Psoas muscle (tissue), 8 donors: ENCODE measurements at places on chromosomes 3 and 15.

GRCh38 chr3:147939839-147940238, 530.7 kb downstream of the ZIC1 start:
- no peaks in the 10 kb centered on the region for H3K4me1 ChIP-seq
- no peak overlapping the region for H3K27ac ChIP-seq
- no peak for DNase-seq
- H3K27me3 ChIP-seq: no peaks in the 10 kb centered on the region

DNA sequence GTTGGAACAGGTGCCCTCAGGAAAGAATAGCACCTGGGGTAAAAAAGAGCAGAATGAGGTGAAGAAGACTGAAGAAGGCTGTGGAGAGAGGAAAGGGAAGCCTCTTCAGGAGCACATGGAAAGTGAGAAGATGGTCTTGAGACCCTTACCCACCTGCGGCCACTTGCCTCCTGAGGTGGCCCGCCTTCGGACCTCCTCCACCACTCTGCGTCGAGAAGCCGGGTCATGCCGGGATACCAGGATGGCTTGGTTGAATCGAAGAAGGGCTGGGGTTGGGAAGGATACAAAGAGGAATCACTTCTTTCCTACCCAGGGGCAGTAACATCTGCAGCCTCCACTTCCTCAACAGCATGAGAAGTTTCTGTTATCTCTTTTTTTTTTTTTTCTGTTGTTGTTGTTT, 3.0 kb downstream of the LPCAT4 start:
- no peaks in the 10 kb centered on the region for H3K27me3 ChIP-seq
- H3K27ac ChIP-seq: no peak overlapping the region
- peaks cover 9% of the 10 kb centered on the region for H3K4me1 ChIP-seq
- no peak for DNase-seq

DNA sequence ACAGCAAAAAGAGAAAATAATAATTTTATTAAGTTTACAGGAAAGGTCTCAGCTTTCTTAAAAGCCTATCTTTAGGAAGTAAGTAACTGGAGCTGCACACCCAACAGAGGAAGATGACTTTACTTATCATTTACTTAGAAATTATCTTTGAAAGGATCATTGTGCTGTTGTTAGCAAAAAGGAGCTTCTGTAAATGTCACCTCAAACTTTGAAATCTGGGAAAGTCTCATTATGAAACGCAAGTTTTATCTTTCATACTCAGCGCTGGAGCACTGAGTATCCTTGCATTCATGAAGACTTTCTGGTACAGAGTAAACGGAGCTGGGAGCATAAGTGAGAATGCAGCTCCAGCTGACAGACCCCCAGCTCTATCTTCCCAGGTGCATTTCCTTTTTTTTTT, 491.2 kb upstream of the TPRG1 start:
- no peak for DNase-seq
- no peak overlapping the region for H3K4me3 ChIP-seq
- H3K36me3 ChIP-seq: no peaks in the 10 kb centered on the region
- peak overlapping the region; percentile 54 for H3K27ac ChIP-seq

DNA sequence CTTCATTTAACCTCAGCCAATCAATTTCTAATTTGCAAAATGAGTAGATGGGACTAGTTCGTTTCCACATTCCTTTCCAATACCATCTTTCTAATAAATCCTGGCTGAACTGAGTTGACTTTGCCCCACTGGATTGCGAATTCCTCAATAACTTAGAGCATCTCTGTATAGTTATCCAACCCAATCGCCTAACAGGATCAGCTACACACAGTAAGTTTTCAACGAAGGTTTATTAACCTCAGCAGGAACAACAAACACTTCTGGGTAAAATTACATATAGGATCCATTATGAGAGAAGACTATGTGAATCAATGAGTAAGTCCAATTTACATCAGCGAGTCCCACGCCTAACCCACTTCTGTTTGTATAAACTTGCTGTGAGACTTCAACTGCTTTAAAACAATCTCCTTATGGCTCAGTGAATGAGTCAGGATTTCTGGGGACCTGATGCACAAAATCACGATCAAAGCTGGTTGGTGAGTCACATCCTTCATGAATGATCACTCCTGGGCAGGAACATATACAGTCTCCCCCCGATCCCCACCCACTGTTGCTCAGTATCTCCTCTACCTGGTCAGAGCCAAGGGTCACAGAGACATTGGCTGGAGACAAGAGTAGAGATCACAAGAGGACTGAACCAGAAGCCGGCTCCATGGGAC, 142.8 kb downstream of the EDEM1 start:
- H3K27me3 ChIP-seq: no peaks in the 10 kb centered on the region
- H3K4me3 ChIP-seq: no peak overlapping the region
- DNase-seq: no peak

DNA sequence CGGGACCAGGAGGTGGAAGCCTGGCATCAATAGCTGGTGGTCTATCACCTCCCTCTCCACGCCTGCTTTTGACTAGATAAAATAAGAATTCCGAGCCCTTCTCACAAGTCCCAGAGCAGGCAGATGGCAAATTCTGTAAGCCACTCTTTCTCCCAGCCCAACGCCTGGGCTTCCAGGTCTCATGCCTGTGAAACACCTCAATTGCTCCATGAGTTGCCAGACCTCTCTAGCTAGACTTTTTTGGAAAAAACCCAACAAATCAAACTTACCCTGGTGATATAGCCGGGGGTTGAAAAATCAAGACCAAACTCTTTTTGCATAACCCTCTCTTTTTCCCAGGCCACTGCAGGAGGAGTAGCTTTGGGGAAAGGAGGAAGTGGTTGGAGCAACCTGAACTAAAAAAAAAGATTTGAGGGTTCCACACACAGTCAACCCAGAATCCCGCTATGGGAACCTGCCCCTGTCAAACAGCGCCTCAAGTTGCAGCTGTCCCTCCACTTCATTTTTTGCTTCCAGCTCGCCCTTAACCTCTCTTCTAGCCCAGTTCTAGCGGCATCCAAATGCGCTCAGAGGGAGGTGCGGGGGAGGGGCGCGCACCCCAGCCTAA, 7.0 kb downstream of the BHLHE40 start:
- peak overlapping the region; percentile 100 for H3K27ac ChIP-seq
- DNase-seq: no peak
- H3K4me3 ChIP-seq: peak overlapping the region; percentile 99
- H3K4me1 ChIP-seq: peaks cover 53% of the 10 kb centered on the region

- H3K27me3 ChIP-seq: no peaks in the 10 kb centered on the region
- H3K27ac ChIP-seq: peak overlapping the region; percentile 86
- H3K36me3 ChIP-seq: no peaks in the 10 kb centered on the region
- H3K4me3 ChIP-seq: no peak overlapping the region
These were observed 35.1 kb downstream of the PCSK6 start for GRCh38 chr15:101454365-101454764.

DNA sequence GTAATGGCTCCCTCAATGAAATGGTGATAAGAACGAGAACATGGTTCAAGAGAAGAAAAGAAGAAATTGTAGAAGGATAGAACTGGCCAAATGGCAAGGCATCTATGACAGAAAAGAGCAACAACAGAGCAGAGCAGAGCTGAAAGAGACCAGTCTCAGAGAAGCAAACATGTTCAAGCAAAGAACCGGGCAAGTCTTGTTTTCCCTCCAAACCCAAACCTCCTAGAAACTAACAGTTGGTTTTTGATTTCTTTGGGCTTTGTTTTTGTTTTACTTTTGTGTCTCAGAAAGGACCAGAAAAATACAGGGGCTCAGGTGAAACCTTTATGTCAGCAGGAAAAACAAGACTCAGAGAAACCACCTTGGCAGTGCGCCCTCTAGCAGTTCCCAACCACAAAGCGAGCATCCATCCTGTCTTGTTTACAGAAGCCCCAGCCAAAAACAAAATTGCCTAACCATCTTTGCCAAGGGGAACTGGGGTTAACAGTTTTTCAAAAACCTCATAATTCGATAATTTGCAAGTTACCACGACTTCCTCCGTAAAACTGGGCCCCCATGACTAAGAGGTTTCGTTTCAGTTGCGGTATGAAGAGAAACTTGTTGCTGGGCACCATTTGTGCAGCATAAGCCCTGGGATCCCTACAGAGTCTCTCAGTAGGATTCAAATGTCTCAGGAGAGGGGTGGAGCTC, 159.2 kb upstream of the SLC24A5 start:
- no peaks in the 10 kb centered on the region for H3K36me3 ChIP-seq
- no peak overlapping the region for H3K4me3 ChIP-seq
- H3K27me3 ChIP-seq: no peaks in the 10 kb centered on the region
- no peaks in the 10 kb centered on the region for H3K4me1 ChIP-seq
- H3K27ac ChIP-seq: no peak overlapping the region
- DNase-seq: no peak

DNA sequence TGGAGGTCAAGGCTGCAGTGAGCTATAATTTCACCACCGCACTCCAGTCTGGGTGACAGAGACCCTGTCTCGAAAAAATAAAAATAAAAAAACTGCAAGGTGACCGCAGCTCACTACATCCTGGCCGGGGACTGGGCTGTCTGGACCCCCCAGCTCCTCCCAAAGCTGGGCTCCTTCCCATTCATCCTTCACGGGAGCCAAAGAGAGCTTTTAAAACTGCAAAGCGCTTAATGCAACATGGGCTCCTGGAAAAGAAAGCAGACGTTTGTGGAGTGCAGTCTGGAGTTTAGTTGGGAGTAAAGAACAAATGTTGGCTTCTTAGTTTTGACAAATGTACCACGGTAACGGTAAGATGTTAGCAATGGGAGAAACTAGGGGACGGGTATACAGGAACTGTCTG, 12.1 kb downstream of the PLXND1 start:
- peak overlapping the region; percentile 77 for H3K27ac ChIP-seq
- no peak for DNase-seq
- no peaks in the 10 kb centered on the region for H3K36me3 ChIP-seq
- H3K4me1 ChIP-seq: peaks cover 54% of the 10 kb centered on the region
- no peak overlapping the region for H3K4me3 ChIP-seq

GRCh38 chr3:28053759-28054158, 187.7 kb upstream of the CMC1 start:
- H3K27me3 ChIP-seq: no peaks in the 10 kb centered on the region
- H3K36me3 ChIP-seq: no peaks in the 10 kb centered on the region
- H3K27ac ChIP-seq: no peak overlapping the region
- H3K4me1 ChIP-seq: no peaks in the 10 kb centered on the region
- no peak for DNase-seq

GRCh38 chr3:45078910-45079522, 52.9 kb downstream of the CLEC3B start:
- no peak for DNase-seq
- H3K4me3 ChIP-seq: no peak overlapping the region
- H3K27ac ChIP-seq: no peak overlapping the region
- H3K27me3 ChIP-seq: no peaks in the 10 kb centered on the region

DNA sequence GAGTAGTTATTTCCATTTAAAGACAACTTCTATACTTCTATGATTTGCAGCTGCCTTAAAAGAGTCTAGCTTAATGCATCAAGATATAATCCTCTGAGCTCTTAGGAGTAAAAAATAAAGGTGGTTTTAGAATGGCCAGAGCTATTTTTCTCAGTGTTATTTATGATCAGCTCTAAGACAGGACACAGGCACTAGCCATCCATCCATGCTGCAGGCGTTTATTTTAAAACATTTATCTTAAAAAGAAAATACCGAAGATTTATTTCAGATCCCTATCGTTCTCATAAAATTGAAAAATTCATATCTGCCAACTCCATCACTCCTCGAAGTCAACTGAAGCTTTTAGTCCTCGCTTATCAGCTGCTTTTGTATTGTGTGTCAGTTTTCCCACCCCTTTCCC, 243.5 kb downstream of the CLSTN2 start:
- no peak overlapping the region for H3K4me3 ChIP-seq
- H3K27ac ChIP-seq: no peak overlapping the region
- peaks cover 20% of the 10 kb centered on the region for H3K4me1 ChIP-seq
- H3K36me3 ChIP-seq: no peaks in the 10 kb centered on the region

GRCh38 chr15:90650956-90651689, 66.0 kb upstream of the BLM start:
- H3K27me3 ChIP-seq: no peaks in the 10 kb centered on the region
- H3K27ac ChIP-seq: no peak overlapping the region
- DNase-seq: no peak
- no peaks in the 10 kb centered on the region for H3K4me1 ChIP-seq
- no peak overlapping the region for H3K4me3 ChIP-seq
- H3K36me3 ChIP-seq: no peaks in the 10 kb centered on the region

DNA sequence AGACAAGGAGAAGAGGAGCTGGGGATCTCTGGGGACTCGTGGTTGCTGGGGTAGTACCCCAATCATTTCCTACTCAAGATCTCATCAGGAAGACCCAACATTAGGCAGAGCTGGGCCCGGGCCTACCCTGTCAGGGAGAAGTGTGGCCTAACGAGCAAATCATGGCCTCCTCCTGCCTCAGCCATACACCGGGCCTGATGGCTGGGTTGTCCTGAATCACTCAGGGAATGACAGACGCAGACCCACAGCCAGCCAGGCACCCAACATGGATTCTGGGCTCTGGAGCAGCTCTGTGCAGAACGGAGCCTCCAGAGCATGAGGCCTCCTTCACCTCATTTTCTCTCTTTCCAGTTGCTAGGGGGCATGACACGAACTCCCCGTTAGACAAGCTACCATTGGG, 19.7 kb downstream of the ITGA11 start:
- H3K27me3 ChIP-seq: peaks cover 1% of the 10 kb centered on the region
- no peak overlapping the region for H3K27ac ChIP-seq
- DNase-seq: no peak
- H3K36me3 ChIP-seq: no peaks in the 10 kb centered on the region
- H3K4me1 ChIP-seq: no peaks in the 10 kb centered on the region
- no peak overlapping the region for H3K4me3 ChIP-seq

DNA sequence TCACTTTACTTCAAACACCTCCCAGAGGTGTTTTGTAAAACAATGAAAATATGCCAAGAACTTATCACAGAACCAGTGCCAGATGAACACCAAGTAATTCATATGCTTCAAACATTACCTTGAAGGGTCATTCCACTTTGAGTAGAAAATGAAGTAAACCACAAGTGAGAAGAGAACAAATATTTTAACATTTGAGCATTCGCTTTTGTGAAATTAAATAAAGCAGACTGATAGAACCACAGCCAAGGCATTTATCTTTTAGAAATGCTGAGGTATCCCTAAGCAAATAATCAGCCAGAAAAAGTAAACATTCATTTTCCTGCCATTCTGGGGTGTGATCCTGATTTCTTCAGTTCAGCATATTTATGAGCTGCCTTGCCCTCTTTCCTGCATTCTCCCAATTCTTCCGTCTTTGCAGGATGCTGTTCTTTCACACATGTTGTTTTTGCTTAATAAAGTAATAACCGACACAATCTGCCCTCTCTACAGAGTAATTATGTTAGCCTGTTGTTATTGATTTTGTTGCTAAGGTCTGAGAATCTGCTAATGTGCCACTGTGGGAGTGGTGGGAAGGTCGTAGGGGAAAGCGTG, 235.6 kb upstream of the TGFBR2 start:
- H3K4me3 ChIP-seq: no peak overlapping the region
- H3K36me3 ChIP-seq: no peaks in the 10 kb centered on the region
- H3K27me3 ChIP-seq: no peaks in the 10 kb centered on the region
- DNase-seq: no peak

- no peak for DNase-seq
- H3K27ac ChIP-seq: no peak overlapping the region
These were observed 11.1 kb upstream of the ROPN1B start for GRCh38 chr3:125957674-125958510.

DNA sequence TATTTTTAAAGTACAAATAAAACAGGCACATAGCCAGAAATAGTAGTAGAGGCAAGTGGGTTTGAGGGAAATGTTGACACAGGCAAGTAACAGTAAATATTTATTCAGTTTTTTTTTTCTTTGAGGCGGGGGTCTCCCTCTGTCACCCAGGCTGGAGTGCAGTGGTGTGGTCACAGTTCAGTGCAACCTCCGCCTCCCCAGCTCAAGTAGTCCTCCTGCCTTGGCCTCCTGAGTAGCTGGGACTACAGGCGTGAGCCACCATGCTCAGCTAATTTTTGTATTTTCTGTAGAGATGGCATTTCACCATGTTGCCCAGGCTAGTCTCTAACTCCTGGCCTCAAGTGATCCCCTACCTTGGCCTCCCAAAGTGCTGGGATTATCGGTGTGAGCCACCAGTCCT, 43.5 kb downstream of the PHLDB2 start:
- H3K36me3 ChIP-seq: no peaks in the 10 kb centered on the region
- DNase-seq: no peak
- H3K27ac ChIP-seq: no peak overlapping the region
- H3K27me3 ChIP-seq: no peaks in the 10 kb centered on the region
- H3K4me3 ChIP-seq: no peak overlapping the region
